ENCODE measurements at places on chromosomes 3 and 15.

DNA sequence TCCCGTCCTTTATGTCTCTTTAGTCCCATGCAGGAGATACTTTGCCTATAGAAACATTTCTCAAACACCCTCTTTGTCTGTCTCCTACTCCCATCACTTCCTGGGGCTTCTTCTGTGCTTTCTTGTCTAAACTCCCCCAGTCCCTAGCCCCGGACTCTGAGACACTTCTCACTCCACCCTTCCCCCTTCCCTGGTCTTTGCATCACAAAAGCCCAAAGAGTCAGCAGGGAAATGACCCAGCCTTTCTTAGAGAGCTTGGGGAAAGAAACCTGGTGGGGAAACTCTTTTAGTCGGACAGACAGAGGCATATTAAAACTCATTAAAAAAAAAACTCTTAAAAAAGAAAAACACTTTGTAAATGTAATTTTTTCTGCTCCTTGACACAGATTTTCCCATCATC is 211.2 kb downstream of the TJP1 start:
- DNase-seq: no peak

DNA sequence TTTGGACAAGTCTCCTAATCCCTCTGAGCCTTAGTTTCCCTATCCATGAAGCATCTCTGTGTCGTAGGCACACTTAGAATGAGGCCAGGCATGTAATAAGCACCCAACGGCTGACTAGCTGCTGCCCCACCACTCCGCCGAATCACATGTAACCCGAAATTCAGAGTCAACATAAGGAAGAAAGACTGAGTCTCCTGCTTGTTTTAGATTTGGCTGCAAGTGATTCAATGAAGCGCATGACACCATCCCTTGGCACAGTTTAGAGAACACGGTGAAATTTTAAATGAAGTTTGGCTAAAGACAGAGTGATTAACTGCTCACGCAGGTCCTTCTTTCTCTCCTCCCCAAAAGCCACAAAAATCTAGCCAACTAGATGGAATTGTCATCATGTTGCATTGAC is 279.2 kb downstream of the TLE3 start:
- DNase-seq: no peak

DNA sequence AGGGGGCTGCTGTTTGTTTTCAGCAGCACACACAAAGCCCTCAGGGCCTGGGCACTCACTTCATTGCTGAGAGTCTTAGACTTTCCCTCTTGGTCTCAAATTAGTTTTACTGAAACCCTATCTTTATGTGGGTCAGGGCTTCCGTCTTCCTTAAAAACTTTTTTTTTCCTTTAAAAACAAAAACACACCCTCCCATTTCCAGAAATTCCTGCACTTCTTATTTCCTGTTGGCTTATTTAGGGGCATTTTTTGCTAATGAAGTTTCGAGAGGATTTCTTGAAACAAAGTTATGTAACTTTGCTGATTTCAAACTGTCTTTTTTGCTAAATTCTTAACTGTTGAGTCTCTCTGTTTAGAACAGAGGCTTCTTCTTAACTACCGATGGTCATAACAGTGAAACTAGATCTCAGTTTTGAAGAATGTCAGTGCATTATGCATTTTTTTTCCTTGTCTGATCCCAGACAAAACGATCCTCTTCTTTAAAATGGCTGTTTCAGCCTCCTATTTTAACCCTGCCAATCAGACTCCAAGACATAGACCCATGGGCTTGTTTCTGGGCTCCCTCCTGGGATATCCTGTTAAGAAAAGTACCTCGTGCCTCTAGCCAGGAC is 23.3 kb downstream of the ANAPC13 start:
- no peak for DNase-seq

DNA sequence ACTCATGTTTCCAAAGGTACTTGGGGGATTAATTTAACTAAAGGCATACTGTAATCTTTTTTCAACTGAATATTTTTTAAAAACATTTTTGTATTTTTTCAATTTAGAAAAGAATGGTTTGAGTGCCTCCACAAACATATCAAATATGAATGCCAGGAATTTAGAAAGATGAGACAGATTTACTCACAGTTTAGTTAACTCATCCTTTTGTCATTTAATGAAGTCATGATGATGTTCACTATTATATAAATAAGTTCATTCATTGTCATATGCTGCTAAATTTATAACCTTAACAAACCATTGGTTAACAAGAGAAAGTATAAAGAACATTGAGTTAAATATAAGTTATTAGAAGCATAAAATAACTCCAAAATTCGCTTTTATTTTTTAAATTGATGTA is 50.0 kb downstream of the FGF7 start:
- DNase-seq: no peak

- DNase-seq: no peak
Measured at GRCh38 chr3:22101351-22101750, 350.3 kb upstream of the ZNF385D start.

DNA sequence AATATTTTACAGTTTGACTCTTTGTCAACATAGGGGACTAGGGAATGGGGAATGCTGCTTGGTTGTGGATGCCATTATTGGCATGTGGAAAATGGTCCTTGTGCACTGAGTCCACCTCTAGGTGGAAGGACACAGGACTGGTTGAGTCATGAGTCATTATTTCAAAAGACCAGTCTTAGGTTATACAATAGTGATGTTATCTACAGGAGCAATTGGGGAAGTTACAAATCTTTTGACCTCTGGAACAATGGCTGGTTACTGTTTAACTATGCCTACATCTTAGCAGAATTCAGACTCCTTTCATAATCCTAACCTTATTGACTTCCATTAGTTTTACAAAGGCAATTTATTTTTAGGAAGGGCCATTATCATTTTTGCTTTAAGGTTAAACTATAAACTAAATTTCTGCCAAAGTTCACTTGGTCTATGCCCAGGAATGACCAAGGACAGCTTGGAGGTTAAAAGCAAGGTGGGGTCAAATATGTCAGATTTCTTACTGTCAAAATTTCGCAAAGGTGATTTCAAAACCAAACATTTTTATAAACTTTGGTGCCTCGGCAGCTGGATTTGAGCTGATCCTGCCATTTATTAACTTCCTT is 11.8 kb upstream of the CCR8 start:
- no peak for DNase-seq

DNA sequence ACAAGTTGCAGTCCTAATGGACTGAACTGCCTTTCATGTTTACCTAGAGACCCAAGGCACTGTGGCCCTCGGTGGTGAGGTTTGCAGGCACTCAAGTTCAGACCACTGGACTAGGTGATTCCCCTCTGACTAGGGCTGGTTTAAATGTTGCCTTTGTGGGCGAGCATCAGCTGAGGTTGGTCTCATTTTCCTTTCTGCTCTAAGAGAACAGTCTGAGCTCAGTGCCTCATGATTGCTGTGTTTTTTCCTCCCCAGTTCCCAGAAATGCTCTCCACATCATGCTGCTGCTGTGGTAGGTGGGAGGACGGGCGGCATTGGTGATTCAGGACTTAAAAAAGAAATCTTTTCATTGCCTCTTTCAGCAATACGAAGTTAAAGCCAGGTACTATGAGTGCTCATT is 237.2 kb downstream of the MBNL1 start:
- no peak for DNase-seq

DNA sequence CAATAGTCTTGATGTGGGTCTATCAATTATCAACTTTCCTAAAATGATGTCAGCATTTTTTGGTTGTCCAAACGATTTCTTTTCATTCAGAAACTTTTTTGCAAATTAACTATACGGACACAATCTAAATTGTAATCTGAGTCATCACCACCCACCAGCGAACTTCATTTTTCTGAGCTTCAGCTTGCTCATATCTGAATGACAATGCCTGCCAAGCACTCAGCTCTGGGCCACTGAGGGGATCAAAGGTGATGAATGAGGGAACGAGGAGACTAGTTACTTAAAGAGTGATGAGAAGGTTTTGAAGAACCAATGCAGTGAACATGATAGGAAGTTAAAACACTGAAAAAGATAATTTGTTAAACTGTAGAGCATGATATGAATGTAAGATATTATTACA is 14.9 kb upstream of the TBC1D23 start:
- DNase-seq: no peak

DNA sequence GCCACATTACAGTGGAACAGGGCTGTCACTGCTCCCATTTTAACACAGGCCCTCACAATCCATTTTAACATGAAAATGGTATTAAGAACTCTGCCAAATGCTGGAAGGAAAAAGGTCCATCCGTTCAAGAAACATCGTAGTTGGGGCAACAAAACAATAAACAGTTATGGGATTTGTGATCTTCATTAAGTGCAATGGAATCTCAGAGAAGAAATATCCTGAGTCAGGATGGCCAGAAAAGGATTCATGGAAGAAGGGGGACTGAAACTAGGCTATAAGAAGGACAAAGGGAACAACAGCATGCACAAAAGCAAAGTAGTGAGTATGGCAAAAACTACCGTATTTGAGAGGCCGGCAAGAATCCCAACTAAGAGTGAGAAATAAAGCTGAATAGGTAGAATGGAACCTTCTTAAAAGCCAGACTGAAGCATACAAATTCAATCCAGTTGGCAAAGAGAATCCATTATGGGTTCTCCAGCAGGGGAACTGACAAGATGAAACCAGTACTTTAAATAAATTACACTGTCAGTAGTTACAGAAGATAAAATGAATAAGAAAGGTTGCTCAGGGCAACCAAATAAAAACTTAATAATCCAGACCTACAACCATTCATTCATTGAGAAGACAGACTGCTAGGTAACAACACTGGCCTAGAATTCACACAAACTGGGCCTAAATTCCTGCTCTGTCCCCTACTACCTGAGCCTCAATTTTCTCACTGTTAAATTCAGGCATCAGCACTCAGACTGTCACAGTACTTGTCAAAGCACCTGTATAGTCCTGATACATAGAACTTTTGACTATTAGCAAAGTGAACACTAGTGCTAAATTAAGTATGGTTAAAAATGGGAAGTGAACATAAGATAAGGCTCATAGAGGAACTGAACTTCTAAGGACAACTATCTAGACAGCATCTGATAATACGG is 6.3 kb downstream of the TBL1XR1 start:
- DNase-seq: no peak

GRCh38 chr3:186247821-186248814 is 113.9 kb downstream of the DGKG start:
- DNase-seq: no peak

- DNase-seq: no peak
Measured at GRCh38 chr15:27545494-27546255, 553.4 kb downstream of the OCA2 start.

DNA sequence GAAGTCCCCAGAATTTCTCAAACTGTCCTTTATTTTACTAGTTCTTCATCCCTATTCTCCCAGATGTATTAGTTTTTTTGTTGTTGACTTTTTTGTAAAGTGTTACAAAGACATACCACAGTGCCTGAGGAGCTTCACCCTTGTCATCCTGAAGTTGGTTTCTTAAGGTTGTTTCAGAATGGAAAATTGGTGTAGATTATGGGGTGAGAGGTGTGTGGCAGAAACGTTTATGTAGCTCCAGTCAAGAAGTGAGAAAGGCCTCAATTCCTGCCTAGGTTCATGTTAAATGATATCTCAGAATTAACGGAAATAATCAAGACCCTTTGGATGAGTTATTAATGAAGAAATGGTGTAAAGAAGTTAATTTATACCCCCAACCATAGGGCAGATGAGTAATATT is 6.8 kb downstream of the EDEM1 start:
- no peak for DNase-seq

DNA sequence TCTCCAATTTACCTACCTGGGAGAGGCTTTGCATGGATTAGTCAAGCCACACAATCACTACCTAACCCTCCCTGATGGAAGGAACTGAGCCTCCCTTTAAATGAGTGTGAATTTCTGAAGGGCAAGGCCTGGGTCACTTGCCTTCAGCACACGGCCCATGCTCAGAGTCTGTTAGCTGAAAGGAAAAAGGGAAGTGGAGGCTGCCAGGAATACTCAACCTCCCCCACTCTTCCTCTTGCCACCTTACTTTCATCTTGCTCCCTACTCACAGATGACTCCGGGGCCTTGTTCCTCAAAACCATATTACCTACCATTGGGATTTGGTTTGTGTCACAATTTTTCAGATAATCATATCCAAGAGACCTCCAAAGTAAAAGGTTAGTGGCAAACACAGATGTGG is 220.0 kb downstream of the ABHD5 start:
- DNase-seq: no peak

DNA sequence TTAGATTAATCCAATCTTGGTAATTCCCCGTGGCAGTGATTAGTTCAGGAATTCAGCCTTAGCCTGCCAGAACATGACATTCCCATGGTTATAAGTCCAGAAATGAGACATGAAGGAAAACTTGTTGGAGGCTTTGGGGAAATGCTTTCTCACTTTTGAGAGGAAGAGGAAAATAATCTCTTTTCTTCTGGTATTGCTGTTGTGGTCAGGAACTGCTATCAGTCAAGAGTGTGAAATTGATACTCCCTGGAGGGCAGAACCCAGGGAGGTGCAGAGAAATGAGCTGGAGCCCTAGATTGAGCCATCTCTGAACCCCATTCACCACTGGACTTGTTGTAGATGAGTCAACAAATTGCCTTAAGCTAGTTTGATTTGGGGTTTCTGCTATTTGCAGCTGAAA is 38.6 kb upstream of the APH1B start:
- DNase-seq: no peak

- no peak for DNase-seq
Measured at GRCh38 chr15:25891081-25891480, 28.0 kb upstream of the ATP10A start.

DNA sequence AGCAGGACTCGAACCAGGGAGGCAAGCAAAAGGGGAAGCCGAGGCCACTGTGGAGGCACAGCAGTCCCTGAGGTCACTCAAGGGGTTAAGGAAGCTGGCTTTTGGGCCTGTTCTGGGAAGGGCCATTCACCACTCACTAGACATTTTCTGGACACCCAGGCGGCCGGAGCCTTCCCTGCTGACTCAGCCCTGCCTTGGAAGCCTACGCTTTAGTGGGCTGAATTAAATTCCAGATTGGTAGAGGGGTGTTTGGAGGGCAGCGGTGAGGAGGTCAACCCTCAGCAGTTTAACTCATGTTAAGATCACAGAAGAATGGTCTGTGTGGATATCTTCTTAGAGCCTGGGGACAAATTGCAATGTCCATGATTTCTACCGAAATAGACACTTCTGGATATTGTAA is 152.8 kb downstream of the GABRG3 start:
- no peak for DNase-seq

GRCh38 chr3:197989651-197990050 is 29.6 kb downstream of the LMLN start:
- DNase-seq: no peak

GRCh38 chr3:12409684-12410596 is 74.3 kb upstream of the TSEN2 start:
- no peak for DNase-seq

DNA sequence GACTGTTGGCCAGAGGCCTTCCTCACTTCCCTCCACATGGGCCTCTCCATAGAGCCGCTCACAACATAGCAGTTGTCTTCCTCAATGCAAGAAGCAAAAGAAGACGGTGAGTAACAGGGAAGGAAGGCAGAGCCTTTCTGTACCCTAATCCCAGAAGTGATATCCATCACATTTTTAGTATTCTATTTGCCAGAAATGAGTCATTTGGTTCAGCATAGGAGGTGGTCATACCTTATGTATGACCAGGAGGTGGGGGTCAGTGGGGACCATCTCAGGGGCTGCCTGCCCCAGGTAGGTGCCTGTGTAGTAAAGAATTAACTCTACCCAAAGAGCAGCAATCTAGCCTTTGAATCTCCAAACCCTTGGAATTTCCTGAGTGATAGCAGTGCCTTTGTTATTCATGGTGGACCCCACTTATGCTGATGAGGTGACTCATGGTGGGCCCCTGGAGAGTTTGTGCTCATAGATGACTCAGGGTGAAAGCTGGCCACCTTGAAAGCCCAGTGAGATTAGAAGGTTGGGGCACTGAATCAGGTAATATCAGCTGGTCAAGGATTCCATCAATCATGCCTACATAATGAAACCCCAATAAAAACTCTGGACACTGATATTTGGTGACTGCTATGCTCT is 323.9 kb upstream of the IGF1R start:
- DNase-seq: no peak

GRCh38 chr3:180611006-180611405 is 9.0 kb downstream of the TTC14 start:
- no peak for DNase-seq

All from NCI-H1048 (cell line).